Renal cortex interstitium (tissue), 15 donors: ENCODE measurements at places on chromosomes 2 and 18.

GRCh38 chr2:88254437-88255091 lies 84.4 kb downstream of the THNSL2 start:
- DNase-seq: no peak

DNA sequence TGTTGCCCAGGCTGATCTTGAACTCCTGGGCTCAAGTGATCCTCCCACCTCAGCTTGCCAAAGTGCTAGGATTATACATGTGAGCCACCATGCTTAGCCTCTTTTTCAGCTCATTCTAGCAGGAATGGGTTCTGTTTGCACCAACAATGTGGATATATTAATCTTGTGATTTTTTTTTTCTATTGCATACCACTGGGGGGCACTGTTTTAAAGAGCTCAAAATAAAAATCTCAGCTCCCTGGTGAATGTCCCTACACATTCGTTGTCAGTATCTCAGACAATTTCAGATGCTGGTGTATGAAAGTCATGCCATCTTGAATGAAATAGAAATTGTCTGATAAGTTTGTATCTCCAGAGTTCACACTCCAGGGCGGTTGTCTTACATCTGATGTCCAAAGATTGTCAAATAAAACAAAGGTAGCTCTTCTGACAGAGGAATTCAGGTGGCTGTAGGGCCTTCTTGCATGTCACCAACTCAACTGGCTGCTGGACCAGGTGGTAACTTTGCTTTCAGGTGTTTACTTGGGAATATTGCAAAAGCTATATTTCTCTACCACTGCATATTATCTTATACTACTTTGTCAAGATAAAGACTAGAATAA lies 3.1 kb upstream of the MATN3 start:
- DNase-seq: no peak

DNA sequence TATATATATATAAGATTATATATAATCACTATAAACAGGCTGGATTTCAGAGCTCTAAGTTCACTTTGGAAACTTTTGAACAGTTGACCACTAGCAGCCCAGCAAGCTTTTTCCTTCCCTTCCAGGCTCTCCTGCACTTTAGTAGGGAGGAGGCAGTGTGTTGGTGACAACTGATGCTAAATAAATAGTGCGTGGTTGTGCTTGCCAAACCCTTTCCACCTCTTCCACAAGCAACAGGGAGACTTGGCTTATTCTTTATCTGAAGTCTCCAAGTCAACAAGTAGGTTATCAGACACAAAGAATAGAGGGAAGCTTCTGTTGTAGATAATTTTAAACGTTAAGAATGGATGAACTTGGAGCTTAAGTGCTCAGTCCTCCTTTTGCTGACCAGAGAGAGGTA lies 408.2 kb upstream of the HNRNPA3 start:
- DNase-seq: no peak

- DNase-seq: no peak
Observed at GRCh38 chr2:152097801-152098495, 896 bp downstream of the CACNB4 start.

GRCh38 chr2:31191931-31192330 lies 25.4 kb downstream of the CAPN14 start:
- DNase-seq: no peak

DNA sequence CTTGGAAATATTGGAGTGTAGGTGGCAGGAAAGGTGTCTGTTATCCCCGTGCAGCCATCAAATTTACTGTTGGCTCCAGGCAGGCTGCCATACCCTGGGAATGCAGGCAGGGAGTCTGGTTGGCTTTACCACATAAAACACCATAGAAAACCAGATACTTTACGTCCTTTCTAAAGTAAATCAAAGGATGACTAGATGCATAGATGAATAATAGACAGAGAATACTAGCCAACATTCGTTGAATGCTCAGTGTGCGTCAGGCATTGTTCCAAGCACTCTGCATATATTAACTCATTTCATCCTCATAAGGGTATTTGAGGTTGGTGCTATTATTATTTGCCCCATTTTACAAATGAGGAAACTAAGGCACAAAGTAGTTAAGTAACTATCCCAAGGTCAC lies 65.2 kb downstream of the VSNL1 start:
- DNase-seq: no peak

- DNase-seq: no peak
Observed at GRCh38 chr18:79912994-79913831, 38.2 kb downstream of the SLC66A2 start.

DNA sequence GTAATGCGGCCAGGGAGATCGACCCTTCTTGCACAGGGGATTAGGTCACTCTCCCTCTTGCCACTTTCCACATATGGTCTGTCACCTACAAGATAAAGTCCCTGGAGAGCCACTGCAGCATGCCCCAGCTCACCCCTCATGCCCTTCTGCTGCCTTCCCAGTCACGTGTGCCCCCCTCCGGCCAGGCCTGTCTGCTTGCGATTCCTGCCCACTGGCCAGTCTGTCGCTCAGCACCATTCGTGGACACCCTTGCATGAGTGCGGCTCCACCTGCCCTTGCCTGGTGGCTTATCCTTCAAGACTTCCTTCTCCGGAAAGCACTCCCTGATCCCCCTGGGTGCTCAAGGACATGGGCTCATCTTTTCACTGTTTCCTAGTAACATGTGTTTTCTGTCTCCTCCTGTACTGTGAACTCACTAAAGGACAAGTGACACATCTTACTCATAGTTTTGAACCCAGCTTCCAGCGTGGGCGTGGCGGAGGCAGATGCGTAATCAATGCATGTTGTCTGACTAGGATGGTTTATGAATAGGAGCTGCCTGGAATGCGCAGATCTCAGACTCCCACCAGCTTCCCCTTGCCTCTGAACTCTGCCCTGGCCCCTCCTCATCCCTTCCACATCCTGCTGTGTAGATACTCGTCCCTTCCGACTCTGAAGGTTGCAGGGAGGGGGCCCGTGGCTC lies 7.8 kb upstream of the NT5DC4 start:
- no peak for DNase-seq

DNA sequence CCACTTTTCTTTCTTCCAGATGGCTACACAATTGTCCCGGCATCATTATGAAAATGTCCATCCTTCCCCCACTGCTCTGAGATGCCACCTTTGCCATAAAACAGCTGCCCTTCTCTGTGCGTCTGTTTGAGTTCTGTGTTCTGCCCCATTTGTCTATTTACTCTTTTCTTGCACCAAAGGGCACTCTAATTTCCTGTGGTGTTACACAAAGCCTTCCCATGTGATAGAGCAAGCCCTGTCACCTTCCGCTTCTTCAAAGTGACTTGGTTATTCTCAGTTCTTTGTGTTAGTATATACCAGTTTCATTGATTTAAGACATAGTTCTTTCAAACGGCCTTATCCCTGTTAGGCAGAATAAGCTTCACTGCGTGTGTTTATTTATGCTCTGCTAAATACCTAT lies 84.1 kb downstream of the FBXO15 start:
- no peak for DNase-seq

GRCh38 chr2:163441603-163442002 lies 294.2 kb downstream of the FIGN start:
- no peak for DNase-seq

GRCh38 chr2:235910067-235910466 lies 258.1 kb downstream of the GBX2 start:
- no peak for DNase-seq

GRCh38 chr2:10906926-10907625 lies 4.7 kb upstream of the KCNF1 start:
- DNase-seq: no peak

GRCh38 chr18:2994603-2995432 lies 18.1 kb downstream of the LPIN2 start:
- no peak for DNase-seq

- DNase-seq: no peak
Observed at GRCh38 chr2:215583881-215584280, 148.0 kb upstream of the FN1 start.

DNA sequence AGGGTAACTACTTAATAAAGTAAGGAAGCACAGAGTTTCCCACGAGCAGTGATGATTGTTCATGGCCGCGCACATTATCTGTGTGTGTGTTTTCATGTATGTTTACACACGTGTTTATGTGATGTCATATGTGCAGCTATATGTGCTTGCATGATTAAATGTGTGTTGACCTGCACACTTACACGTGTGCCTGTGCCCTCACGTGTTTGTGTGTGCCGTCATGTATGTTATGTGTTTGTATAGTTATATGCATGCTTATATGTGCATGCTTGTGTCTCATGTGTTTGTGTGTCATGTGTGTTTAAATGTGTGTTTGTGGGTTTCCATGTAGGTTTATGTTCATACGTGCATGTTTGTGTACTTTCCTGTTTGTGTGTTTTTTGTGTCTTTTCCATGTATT lies 782.3 kb downstream of the GALR1 start:
- no peak for DNase-seq

GRCh38 chr2:240974771-240975572 lies 23.4 kb upstream of the SNED1 start:
- no peak for DNase-seq

DNA sequence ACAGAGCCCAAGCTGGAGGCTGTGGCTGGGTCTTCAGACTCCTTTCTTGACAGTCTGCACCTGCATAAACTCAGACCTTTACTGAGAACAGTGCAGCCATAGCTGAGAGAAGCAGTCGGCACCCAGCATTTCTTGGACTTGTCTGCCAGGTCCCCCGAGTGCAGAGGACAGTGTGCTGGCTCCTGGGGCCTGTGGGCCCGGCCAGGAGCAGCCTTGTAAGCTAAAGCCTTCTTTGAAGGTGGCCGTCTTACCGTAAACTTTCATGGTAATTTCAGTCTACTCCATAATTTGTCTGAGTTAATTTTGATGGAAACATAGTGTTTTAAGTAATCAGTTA lies 70.9 kb downstream of the LRRFIP1 start:
- DNase-seq: no peak

GRCh38 chr2:120105360-120105759 lies 92.5 kb downstream of the EPB41L5 start:
- no peak for DNase-seq

- DNase-seq: no peak
Observed at GRCh38 chr2:241892299-241893137, 23.0 kb downstream of the RTP5 start.

GRCh38 chr2:235468978-235469655 lies 24.7 kb upstream of the AGAP1 start:
- DNase-seq: peak; percentile 36

GRCh38 chr18:46294751-46295150 lies 190.6 kb downstream of the HAUS1 start:
- DNase-seq: no peak

DNA sequence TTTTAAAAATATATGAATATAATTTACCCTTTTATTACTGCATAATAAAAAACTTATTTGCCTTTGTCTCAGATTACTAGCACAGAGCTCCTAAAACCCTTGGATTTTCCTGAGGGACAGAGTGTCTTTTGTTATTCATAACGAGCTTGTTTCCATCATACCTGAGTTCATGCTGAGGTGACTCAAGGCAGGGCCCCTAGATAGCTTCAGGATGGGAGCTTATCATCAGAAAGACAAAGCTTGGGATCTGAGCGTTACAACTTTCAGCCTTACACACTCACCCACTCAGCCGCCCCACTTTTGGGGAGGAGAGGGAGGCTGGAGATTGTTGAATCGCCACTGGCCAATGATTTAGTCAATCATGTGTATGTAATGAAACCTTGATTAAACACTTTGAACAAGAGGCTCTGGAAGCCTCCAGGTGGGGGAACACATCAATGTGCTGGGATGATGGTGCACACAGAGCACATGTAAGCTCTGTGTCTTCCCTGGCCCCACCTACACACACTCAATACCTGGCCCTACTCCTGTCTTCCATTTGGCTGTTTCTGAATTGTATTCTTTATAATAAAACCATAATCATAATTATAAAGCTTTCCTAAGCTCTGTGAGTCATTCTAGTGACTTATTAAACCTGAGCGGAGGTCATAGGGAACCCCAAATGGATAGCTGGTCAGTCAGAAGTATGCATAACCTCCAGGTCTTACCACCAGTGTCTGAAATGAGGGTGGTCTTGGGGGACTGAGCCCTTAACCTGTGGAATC lies 28.5 kb upstream of the DNAH7 start:
- no peak for DNase-seq

- DNase-seq: no peak
Observed at GRCh38 chr2:240452462-240453256, 17.2 kb downstream of the GPC1 start.

- no peak for DNase-seq
Observed at GRCh38 chr2:211946960-211947359, 591.6 kb downstream of the ERBB4 start.

- DNase-seq: no peak
Observed at GRCh38 chr2:71129902-71130151, 202 bp downstream of the MCEE start.

DNA sequence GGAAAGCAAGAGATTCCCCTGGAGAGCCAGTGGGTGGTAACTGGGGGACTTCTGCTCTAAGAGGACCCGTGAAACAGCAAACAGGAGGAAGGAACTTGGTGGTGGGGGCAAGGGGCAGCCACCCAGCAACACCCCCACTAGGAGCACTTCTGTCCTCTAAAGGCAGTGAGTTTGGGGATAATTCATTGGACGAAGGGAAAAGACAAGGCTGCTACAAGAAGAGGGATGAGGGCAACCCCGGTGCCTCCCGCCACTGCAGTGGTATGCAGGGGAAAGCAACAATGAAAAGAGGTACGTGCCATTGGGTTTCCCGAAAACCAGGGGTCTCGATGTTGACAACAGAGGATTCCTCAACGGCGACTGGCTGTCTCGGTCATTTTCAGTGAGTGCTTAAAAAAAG lies 9.1 kb downstream of the RPL31 start:
- no peak for DNase-seq

DNA sequence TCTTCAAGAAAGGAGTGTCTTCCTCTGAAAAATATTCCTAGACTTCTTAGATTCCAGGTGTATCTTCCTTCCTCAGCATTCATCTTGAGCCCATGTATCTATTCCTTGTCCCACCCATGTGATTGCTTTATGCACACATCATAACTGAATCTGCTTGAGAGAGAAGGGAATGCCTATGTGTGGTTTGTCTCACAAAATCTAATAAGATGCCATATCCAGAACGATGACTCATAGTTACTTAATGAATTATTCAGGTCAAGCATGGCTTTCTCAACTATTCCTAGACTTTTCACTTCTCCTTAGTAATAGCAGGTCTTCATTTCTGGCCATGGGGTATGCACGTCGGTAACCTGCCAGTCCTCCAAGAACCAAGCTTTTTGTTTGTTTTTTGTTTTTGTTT lies 121.8 kb downstream of the SETBP1 start:
- no peak for DNase-seq

DNA sequence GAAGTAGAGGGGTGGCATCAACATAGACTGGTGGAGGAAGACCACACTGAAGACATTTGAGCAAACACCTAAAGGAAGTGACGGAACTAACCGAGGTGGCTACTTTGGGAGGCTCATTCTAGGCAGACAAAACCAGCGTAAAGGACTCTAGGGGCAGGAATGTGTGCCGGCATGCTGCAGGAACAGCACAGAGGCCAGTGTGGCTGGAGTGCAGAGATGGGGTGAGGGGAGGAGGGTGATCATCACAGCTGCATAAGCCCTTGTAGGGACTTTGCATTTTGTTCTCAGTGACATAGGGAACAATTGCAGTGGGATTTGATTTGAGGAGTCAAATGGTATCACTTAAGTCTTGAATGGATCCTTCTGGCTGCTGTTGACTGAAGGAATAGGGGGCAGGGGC lies 253.5 kb downstream of the NCKAP5 start:
- DNase-seq: no peak
